ENCODE measurements at places on chromosomes 13 and 19.

GRCh38 chr13:46164661-46165060, 17.3 kb downstream of the LCP1 start:
- DNase-seq = no peak

GRCh38 chr13:45796426-45797235, 54.9 kb downstream of the SIAH3 start:
- no peak for DNase-seq

DNA sequence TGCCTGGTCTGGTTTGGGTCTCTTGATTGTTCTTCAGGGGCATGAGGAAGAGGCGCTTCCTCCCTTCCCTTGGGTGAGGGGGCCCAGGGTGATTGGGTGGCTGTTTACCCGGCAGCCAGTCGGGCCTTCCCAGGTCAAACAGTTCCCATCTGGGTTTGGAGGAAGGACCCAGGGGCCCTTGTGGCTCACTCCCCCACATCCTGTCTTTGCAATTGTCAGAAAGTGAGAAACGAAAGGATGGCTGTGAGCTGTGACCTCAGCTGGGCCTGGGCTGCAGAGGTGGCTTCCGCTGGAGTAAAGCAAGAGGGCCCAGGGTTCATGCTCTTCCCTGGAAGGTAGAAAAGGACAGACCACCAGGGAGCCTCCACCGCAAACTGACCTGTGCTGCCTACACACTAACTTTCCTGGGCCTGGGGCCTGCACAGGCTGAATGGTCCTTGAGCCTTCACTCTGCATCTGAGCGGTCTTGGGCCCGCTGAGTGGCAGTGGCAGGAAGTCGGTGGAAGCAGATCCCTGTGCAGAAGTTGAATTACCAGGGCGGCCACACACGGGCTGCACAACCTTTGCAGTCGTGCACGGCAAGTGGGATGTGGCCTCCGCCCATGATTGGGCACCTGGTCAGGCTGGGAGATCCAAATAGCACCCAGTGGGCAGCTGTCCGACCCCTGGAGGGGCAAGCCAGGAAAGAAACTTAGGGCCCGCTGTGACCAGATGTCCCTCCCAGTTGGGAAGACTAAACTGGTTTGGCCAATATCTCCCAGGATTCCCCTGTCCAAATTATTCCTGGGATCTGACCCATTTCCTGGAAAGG, 5.3 kb upstream of the CD79A start:
- peak; percentile 69 for DNase-seq

DNA sequence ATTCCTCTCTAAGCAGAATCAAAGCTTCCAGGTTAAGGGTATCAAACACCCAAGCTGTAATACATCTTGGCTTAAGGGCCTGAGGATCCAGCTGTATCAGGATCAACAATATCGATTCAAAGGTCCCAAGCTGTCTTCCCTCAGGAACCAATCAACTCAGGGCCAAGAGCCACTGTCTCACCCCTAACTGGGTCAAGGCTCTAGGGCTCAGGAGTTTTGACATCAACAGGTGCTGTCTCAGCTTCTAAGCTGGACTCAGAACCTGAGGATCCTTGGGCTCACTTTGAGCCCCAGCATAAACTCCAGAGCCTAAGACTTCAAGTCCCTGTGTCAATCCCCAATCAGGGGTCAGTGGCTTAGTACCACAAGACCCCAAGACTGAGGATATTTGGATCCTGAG, 917 bp downstream of the FBXW9 start:
- DNase-seq = no peak

- no peak for DNase-seq
These were observed 57.0 kb downstream of the PCDH20 start for GRCh38 chr13:61358599-61358998.

DNA sequence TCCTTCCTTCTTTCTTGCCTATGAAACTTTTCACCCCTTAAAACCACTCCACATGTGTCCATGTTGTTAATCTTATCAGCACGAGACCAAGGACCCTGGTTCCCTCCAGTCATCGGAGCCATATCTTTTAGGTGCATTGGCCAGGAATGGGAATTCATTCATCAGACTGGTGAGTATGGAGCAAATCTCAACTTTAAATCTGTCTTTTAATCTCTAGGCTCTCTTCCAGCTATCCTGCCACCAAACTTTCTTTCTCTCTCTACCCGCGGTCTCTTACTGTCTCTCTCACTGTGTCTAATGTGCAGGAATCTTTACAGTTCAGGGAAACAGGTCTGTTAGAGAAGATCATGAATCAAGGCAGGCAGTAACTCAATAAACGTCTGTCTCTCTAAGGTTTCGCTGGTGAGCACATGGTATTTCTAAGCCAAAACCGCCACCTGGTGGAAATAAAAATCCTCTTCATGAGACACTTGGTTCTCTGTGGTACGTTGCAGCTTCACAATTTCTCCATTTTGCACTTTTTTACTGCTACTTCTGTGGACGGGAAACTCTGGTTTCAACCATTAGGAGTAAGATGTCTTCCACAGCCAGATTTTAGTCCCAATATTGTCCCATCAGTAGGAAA, 16.1 kb downstream of the LGALS16 start:
- DNase-seq = peak; percentile 15

GRCh38 chr13:29801737-29802305, 48.6 kb downstream of the UBL3 start:
- DNase-seq = no peak

- no peak for DNase-seq
These were observed 13.7 kb downstream of the ILF3 start for GRCh38 chr19:10667867-10668266.

GRCh38 chr13:37491661-37492060, 106.9 kb downstream of the POSTN start:
- no peak for DNase-seq

GRCh38 chr19:17220207-17220758, 5.1 kb downstream of the USE1 start:
- no peak for DNase-seq

- no peak for DNase-seq
These were observed 153.5 kb downstream of the KCNRG start for GRCh38 chr13:50168786-50169185.

- DNase-seq = no peak
These were observed 8.7 kb downstream of the SHKBP1 start for GRCh38 chr19:40585241-40585981.

GRCh38 chr13:107473253-107473652, 742.1 kb downstream of the LIG4 start:
- DNase-seq = no peak

DNA sequence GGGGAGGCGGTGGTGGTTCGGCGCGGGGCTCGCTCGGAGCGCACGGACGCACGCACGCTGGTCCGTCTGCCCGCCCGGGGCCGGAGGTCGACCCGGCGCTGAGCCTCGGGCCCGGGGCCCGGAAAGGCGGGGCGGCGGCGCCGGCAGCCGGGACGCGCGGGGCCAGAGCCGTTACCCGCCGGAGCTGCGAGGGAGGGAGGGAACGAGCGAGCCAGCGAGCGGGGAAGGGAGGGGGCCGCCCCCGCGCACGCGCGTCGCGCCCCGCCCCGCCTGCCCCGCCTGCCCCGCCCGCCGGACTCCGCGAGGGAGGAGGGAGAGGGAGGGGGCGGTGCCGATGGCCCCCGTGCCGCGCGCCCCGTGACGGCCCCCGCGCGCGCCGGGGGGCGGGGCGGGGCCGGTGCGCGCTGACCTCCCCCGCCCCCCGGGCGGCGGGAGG, 15.0 kb downstream of the CIC start:
- DNase-seq = peak; percentile 73

DNA sequence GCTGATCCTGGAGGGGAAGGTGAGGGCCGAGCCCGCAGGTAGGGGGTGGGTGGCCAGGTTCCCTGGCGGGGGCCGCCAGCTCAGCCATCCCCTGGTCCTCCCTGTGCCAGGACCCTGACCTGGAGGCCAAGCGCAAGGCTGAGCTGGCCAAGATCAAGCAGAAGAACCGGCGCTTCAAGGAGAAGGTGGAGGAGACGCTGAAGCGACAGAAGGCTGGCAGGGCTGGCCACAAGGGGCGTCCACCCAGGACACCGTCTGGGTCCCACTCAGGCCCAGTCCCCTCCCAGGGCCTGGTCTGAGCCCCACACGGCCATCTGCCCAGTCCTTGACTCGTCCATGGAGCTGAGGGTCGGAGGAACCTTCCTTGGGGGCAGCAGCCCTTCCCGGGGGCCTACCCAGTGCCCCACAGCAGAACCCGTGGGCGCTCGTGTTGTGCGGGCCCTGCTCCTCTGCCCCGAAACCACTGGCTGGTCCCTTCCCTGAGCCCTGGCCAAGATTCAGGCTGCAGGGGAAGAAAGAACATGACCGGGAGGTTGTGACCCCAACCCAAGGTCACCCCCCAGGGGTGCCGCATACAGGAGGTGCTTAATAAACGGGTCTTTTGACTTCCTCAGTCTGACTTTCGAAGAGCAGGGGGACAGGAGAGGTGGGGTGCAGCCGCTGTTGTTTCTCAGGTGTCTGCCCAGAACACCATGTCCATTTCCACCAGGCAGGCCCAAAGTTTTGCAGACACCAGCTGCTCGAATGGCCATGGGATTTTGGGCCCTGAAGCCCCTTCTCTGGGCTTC, 8.7 kb downstream of the DDX49 start:
- DNase-seq = no peak

- no peak for DNase-seq
These were observed 238.3 kb upstream of the MAB21L1 start for GRCh38 chr13:35714588-35715377.

GRCh38 chr19:18339723-18340122, 675 bp upstream of the PGPEP1 start:
- DNase-seq = no peak

DNA sequence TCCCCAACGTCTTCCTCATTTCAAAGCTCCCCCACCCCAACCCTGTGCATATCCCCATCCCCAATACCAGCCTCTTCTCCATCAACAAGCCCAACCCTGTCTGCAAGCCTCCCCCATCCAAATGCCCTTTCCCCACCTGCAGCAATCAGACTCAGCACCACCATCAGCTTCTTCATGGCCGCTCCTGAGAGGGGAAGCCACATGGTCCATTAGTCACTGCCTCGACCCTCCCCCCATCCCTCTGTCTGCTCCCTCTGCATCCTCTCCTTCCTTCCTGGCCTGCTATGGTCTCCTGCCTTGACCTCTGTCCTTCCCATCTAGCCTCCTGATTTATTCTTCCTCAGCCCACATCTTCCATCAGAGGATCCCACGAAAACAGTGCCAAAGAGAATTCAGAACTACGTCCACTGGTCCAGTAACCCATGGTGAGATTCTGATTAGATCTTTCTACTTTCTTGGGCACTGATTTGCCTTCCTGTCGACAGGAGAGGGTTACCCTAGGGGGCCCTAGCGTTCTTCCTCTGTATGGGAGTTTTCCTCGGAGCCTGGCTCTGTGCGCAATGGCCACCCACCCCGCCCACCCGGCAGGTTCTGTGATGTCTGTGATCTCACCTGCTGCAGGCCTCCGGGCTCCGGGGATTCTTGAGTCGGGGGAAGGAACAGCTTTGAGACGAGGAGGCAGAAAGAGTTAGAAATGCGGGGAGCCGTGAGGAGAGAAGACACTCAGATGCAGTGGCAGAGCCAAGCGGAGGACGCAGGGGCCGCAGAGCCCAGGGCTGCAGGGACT, 1.3 kb downstream of the KLK6 start:
- DNase-seq = no peak

- DNase-seq = no peak
These were observed 72.4 kb downstream of the STK24 start for GRCh38 chr13:98504371-98504963.

- no peak for DNase-seq
These were observed 76.0 kb downstream of the CAB39L start for GRCh38 chr13:49367640-49368422.

DNA sequence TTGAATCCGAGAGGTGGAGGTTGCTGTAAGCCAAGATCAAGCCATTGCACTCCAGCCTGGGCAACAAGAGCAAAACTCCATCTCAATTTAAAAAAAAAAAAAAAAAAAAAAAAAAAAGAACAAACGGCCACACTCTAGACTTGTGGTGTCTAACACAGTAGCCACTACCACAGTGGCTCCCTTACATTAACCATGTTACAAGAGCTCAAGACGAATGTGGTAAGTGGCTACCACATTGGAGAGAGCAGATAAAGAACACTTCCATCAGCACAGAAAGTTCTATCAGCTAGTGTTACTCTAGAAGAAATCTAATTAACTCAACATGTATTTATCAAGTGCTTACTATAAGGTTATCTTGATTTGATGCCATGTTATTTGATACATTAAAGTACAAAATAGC, 11.5 kb downstream of the XPO4 start:
- DNase-seq = no peak

DNA sequence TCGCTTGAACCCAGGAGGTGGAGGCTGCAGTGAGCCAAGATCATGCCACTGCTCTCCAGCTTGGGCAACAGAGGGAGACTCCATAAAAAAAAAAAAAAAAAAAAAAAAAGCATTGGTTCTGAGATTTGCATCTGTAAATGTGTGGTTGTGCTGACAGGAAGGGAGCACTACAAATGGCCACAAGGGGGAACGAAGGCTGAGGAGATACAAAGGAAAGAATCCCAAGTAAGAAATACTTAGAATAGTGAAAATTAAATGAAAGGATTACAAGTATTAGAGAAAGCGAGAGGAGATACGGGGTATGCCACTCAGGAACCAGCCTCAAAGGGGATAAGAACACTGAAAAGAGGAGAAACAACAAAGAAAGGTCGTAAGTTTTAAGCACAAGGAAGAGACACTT, 284.9 kb downstream of the KLF12 start:
- no peak for DNase-seq

- no peak for DNase-seq
These were observed 559.9 kb downstream of the KCTD12 start for GRCh38 chr13:76326343-76326742.

GRCh38 chr19:15175609-15176008, 25.2 kb downstream of the NOTCH3 start:
- no peak for DNase-seq

GRCh38 chr19:33758541-33759013, 38.1 kb upstream of the KCTD15 start:
- no peak for DNase-seq
